ENCODE measurements at places on chromosomes 6 and 20. TPM values are rescaled to one million over a fixed set of nuclear protein-coding genes. Genes with fewer than 3 reads are reported as not detected.

- H3K4me1 ChIP-seq = no peaks in the 10 kb centered on the region
- DNase-seq = no peak
- peaks cover 19% of the 10 kb centered on the region for H3K27me3 ChIP-seq
Measured at GRCh38 chr6:90619221-90619620, 32.3 kb upstream of the MAP3K7 start.

- no peaks in the 10 kb centered on the region for H3K27me3 ChIP-seq
- H3K4me1 ChIP-seq = peaks cover 63% of the 10 kb centered on the region
- peaks cover 9% of the 10 kb centered on the region for H3K36me3 ChIP-seq
- peak overlapping the region; percentile 46 for H3K27ac ChIP-seq
- H3K4me3 ChIP-seq = no peak overlapping the region
Measured at GRCh38 chr20:24987873-24988835, 4.4 kb downstream of the APMAP start.

DNA sequence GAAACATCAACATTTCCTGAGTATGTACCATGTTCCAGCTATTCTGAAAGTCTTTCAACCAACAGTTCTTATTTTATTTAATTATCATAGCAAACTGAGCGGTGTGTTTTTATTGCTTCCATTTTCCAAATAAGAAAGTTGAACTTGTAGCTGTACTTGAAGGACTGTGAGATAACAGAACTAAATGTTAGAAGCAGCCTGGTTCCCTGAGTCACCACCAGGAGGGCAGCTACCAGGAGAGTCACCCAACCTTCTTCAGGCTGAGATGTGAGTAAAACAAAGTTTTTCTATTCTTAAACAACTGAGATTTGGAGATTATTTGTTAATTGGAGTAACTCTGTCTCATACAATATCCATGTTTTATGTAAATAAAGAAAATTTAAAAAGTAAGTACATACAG lies 403.4 kb downstream of the PKHD1 start:
- H3K27ac ChIP-seq = no peak overlapping the region
- no peaks in the 10 kb centered on the region for H3K36me3 ChIP-seq
- no peaks in the 10 kb centered on the region for H3K4me1 ChIP-seq
- no peak overlapping the region for H3K4me3 ChIP-seq

DNA sequence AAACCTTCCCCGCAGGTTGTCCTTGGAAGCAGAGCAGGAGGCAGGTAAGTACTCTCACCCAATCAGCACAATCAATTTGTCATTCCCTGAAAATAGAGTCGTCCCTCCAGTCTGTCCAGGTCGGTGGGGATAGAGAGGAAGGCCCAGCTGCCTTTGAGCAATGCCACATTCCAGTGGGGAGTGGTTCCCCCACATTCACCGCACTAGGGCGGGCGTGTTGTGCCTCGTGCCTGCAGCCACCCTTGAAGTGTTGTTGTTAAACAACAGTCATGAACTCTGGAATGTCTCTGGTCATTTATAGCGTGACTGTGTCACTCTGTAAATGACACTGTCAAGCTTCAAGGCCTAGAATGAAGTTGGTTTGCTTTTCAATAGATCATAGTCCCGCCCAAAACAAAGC lies 33.4 kb downstream of the PRDM1 start:
- DNase-seq = no peak
- H3K4me3 ChIP-seq = no peak overlapping the region
- no peak overlapping the region for H3K27ac ChIP-seq

DNA sequence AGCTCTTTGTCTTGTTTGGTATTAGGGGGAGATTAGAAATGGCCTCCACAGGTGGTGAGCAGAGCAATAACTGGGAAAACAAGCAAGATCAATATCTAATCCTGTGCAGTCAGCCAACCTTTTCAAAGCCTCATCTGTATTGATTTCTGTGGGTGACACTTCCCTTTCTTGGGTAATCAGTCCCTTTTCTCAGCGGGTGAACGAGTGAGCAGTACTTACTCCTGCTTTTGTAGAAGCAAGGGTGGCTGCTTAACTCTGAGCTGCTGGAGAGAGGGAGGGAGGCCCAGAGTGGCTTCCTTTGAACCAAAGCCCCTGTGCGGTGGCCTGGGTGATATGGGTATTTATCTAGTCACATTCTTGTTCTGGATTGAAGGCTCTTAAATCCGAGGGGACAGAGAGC lies 254.8 kb upstream of the CHD6 start:
- H3K27me3 ChIP-seq = no peaks in the 10 kb centered on the region
- no peak overlapping the region for H3K4me3 ChIP-seq
- DNase-seq = no peak
- H3K36me3 ChIP-seq = no peaks in the 10 kb centered on the region

RAET1E gene
- not detected for total RNA-seq

TRIM40 gene
- total RNA-seq = not detected
